ENCODE measurements at places on chromosomes 3 and 15. TPM values are rescaled to one million over a fixed set of nuclear protein-coding genes. Genes with fewer than 3 reads are reported as not detected.

GRCh38 chr15:70510433-70510832, 252.9 kb downstream of the UACA start:
- no peak for DNase-seq

Gene HESX1
- 0.56 TPM for total RNA-seq

Gene PCOLCE2
- total RNA-seq: 153 TPM

GRCh38 chr15:101550124-101550523, 60.6 kb upstream of the PCSK6 start:
- no peak for DNase-seq

GRCh38 chr3:170309046-170309445, 48.5 kb upstream of the SKIL start:
- no peak for DNase-seq

DNA sequence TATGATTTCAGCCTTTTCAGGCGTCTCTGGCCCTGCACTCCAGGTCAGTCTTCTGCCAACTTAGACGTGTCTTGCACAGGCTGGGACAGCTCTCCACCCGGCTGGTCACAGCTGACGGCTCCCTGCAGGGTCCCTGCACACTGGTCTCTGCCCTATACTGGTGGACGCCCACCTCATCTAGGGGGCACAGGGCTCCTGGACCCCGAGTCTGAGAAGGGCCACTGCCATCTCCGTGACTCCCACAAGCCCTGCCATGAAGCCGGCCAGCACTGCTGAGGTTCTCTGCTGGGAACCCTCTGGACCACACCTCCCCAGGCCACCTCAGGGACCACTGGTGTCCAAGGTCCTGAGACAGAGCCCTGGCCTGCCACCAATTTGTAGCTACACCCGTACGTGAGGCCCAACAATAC, 40.5 kb downstream of the CYFIP1 start:
- no peak for DNase-seq

Gene XIRP1
- total RNA-seq: 160 TPM

- no peak for DNase-seq
Observed at GRCh38 chr3:132652640-132653270, 6.9 kb downstream of the ACAD11 start.

DNA sequence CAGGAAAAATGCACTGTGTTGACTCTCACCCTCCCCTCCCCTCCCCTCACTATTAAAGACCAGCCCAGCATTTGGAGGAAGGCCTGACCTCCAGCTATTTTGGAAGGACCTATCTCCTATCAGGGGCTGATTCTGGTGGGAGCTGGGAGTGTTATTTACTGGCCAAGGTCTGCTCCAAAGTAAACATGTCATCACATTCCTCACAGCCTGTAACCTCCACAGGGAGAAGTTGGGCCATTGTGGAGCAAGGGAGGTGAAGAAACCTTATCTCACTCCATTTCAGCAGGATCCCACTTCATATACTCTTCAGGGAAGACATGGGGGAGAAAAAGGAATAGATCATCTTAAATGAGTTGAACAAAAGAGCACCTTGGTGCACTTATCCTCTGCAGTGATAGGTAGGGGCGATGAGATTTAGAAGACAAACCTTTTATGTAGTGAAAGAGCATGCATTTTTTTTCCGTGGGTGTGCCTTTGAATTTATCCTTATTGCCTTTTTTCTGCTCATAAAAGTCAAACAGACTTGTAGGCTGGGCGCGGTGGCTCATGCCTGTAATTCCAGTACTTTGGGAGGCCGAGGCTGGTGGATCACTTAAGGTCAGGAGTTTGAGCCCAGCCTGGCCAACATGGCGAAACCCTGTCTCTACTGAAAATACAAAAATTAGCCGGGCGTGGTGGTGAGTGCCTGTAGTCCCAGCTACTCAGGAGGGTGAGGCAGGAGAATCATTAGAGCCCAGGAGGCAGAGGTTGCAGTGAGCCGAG, 15.6 kb upstream of the FLNB start:
- DNase-seq: no peak

GRCh38 chr15:84919106-84919667, 34.7 kb downstream of the SLC28A1 start:
- DNase-seq: no peak

GRCh38 chr3:150603980-150604319, 829 bp downstream of the SELENOT start:
- no peak for DNase-seq

All from left cardiac atrium (tissue), 4 donors.